Sigmoid colon (tissue), 7 donors: ENCODE measurements at places on chromosomes 2 and 18. TPM values are rescaled to one million over a fixed set of nuclear protein-coding genes. Genes with fewer than 3 reads are reported as not detected.

Gene PDIA6
- 81.3 TPM for total RNA-seq

Gene C1GALT1C1L
- total RNA-seq, result 4.3 TPM

Gene GALNT14
- not detected for total RNA-seq

GRCh38 chr18:55647331-55647730, 59.3 kb upstream of the TCF4 start:
- no peak for DNase-seq
